Cortex of kidney (tissue), 1 donor: ENCODE measurements at places on chromosomes 16 and 17.

DNA sequence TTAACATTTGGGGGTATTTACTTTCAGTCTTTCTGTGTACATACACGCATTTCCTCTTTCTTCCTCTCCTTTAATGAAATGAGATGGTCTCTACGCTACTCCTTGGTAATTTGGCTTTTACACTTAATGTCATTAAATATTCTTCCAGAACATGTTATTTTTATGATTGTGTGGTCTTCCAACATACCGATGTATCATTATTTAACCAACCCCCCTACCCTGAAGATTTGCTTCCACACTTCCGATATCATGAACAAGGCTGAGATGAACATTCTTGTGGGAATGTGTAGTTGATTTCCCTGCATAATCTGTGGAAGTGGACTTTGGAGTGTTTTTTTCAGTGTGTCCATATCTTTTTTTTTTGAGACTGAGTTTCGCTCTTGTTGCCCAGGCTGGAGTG is 2.3 kb upstream of the PGS1 start:
- no peak for DNase-seq

DNA sequence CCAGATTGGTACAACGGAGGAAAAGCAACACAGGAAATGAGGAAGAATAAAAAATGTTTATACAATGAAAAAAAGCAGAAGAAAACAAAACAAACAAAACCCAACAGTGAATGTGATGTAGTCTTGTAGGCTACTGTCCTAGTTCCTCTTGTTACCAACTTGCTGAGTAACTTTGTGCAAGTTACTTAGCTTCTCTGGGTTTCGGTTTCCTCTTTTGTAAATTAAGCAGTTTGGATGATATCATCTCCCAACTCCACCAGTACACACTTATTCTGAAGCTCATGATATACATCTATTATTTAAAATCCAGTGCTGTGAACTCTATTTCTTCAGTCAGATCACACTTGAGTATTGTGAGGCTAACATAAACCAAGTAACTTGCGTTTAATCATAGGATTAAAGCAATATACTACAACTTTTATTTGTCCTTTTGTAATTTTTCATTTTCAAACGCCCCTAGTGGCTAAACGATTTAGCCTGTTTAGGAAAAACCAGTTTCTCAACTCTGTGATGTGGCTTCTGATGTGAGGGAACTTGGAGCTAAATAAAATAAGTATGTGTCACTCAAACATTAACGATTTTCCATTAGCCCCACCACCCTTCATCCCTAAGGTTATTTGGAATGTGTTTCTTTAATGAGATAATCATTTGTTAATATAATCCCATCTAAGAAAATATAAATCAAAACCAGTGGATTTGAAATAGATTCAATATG is 1.4 kb upstream of the UNK start:
- no peak for DNase-seq

DNA sequence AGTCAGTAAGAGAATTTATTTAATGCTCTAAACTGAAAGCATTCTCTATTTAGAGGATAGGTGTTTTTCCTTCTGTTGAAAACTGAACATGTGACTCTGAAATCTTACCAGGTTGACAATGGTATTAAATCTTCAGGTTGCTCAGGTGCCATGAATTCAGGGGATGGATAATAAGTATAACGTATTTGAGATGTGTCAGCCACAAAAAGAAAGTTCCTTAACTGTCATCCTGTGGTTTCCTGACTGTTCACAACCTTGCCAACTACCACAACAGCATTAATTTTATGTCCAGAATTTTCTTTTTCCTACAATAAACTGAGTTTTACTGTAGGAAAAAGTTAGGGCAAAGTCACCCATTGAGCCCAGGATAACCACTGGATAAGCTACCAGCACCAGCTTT is 243.3 kb upstream of the PSMD7 start:
- no peak for DNase-seq

DNA sequence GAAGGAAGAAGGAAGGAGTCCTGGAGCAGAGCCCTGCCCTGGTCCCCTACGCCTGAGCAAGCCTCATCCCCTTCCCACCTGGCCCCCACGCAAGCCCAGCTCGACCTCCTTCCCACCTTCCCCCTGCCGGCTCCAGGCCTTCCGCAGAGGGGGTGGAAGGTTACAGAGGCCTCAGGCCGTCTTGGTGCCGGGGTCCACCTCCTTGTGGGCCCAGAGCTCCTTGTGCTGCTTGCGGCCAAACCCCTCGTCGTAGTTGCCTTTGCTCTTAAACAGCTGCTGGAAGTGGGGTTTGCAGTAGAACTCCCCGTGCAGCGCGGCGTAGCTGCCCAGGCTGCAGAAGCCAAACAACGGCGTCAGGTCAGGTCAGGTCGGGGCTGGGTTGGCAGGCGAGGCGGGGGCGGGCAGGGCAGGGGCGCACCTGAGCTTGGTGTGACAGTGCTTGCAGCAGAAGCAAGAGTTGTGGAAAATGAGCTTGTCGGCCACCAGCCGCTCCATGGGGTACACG is 1.5 kb downstream of the LIMD2 start:
- DNase-seq: no peak

DNA sequence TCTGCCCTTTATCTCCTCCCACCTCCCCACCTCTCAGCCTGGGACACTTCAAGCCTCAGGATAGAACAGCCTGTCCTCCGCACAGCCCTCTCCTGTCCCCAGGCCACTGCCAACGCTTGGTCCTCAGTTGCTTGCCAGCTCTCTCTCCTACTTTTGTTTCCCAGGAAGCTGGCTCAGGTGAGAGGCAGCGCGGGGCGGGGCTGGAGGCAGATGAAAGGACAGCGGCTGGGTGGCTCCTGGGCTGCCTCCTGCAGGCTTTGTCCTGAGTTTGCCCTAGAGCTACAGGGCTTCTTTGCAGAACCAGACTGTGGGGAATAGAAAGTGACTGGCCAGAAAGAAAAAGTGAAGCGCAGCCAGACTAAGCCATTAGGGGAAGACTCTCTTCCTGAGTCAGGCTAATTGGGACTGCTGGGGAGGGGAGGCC is 48.2 kb upstream of the CDC42EP4 start:
- no peak for DNase-seq

DNA sequence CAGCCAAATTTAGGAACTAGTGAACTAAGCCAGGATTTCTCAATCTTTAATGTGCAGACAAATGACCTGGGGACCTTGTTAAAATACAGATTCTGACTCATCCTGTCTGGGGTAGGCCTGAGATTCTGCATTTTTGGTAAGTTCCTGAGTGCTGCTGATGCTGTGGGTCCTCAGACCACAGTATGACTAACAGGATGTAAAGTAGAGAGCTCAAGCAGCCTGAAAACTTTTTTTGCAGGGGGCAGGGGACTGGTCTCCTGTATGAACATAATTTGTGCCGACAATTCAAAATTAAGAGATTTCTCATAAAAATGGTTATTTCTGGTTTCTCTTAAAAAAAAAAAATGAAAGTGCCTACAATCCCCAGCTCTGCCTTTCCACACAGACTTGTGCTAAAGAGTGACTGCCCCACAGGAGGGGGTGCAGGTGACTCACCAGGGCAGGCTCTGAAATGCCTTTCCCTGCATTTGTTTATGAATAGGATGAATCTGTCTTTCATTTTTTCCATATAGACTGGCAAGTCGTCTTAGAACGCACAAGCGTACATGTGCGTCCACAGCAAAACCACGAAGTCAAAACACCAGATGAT is 271.5 kb downstream of the PHKB start:
- DNase-seq: no peak

DNA sequence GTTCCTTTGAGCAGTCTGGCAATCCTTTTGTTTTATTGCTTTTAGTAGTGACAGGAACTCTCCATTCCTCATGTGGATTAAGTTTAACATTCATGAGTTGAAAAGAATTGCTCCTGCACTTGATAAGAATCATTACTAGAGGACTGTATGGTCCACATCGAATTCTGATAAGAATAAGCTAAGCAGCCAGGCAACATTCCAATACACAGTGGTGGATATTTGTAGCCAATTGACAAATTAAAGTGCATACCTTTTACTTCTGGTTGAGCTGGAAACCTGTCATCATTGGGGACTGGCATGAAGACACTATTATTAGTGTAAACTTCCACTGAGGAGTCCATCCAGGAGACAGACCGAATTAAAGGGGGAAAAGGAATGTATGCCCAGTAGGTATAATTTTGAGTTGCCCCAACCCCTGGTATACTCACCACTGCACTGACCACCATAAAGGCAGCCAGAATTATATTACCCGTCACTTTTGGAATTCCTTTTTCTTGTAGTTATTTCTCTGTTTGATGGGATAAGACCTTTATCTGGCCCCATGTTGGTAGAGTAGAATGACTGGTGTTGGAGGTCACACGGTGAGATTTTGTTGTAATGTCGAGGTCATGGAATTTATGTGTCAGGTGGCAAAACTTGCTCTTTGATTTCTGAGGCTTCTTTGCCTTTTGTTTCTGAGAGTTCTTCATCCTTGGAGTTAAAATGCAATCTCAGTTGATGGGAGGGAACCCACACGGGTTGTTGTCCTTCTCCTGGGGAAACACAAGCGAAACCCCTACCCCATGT is 72.1 kb upstream of the ARL4D start:
- DNase-seq: no peak

DNA sequence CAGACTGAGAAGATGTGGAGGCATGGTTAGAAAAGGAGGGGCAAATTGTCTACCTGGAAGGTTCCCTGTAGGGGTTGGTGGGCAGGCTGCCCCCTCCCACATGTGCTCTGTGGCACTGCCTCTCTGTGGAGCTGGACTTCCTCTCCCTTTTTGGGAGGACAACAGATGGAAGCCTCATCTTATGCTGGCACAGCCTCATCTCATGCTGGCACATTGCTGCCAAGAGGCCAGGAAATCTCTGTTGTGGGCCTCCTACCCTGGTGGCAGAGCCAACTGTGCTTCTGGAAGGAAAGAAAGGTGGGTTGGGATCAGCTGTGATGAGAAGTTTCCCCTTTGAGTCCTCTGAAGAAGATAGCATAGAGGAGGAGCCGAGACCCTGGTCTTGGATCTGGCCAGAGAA is 19.7 kb upstream of the BRD7 start:
- DNase-seq: no peak

- no peak for DNase-seq
Measured at GRCh38 chr17:57724026-57724728, 20.9 kb downstream of the CCDC182 start.

GRCh38 chr16:74732707-74733350 is 32.2 kb upstream of the MLKL start:
- no peak for DNase-seq

DNA sequence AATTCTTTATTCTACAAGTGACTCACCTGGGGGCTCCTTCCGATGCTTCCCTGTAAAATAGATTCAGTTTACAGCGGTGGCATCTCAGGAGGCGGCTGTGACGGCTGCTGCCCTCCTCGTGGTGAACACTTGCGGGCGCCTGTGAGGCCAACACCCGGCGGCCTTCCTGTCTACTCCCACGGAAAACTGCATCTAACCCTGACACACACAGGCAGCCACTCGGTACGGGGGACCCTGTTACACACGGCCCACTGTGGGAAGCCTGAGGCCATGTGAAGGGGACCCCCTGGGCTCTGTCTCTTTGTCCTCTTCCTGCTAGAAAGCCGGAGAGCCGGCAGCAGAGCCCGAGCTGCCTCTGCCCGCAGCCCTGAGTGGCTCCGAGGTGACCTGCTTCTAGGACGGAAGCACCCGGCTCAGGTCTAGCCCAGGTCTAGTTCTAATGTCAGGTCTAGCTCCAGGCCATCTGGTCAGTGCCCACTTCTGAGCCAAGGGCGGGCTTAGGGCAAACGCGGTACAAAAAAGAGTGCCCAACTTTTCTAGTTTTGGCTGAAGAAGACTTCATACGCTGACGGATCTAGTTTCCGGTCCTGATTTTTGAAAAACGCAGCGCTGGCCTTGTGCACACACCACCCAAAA is 159.4 kb downstream of the ENGASE start:
- DNase-seq: no peak

- no peak for DNase-seq
Measured at GRCh38 chr16:55292491-55292890, 31.5 kb upstream of the IRX6 start.

DNA sequence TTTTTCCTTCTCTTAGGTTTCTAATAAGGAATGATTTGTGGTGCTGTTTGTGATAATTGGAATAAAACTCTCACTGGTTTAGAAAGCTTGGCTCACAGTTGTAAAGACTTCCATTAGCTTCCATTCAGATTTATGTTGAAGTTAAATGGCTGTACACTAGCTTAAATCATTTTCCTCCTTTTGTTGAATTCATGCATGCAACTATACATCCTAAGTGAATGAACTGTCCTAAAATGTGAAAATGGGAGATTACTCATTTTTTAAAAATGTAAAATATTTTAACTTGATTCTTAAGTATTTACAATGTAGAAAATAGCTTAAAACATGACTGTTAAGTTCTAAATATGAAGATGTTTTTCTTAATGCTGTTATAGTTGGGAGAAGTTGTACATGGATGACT is 15.2 kb downstream of the PRKCA start:
- no peak for DNase-seq

DNA sequence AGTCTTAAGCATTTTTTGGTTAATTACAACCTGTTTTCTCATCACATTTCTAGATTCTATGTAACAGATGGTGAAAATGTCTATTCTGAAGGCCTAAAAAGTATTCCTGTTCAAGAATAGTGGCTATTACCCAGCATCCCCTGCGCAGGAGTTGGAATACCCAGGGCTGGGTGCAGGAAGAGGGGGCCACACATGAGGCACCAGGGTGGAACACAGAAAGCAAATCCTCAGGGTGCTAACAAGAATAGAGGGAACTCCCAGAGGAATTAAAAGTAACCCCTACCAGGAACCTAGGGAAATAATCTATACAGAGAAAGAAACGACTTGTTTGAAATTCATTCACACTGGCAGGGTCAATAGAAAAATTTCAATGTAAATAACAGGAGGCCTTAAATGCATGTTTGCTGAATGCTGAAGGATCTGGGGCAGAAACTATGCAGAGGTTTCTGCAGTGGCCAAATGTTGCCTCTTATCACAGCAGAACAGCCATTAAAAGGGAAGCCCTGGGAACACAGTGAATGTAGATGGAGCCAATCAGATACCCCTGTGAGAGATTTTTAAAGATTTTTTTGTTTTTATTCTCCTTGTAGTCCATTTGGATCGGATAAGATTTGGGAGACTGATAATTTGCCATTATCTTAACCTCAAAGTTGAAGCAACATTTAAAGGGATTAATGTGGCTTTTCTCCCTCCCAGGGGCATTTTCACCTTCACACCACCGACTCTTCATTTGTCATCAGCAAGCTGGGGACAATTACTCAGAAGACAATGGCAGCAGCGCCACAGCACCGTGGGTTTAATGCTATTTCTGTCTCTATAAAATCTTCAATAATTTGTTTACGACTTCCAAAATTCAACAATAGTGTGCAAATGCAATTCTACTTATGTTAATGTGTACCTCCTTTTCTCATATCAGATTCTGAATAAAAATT is 196.0 kb upstream of the PSMD7 start:
- DNase-seq: no peak

DNA sequence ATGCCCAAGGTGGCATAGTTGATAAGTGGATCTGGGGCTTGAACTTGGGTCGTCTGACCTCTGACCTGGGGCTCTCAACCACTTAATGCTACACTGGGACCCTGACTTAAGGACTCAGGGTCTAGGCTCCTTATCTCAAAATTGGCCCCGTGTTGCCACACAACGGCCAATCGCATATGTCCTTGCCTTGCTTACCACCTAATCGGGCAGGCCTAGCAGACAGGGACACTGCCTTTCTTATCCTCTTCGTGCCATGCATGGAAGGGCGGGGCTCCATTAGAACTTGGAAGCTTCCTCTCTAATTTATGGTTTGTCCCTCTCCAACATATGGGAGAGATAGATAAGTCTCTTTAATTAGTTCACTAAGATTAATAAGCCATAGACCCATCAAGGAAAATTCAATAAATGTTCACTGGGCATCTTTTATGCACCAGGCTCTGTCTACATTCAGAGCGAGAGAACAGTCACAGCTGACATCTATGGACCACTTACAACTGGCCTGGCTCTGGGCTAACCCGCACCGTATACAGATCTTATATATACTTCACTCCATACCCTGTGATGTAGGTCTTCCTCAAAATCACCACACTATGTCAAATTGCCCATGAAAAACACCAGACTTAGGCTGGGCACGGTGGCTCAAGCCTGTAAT is 35.1 kb downstream of the CDH1 start:
- no peak for DNase-seq
